ENCODE measurements at places on chromosomes 12 and 14.

DNA sequence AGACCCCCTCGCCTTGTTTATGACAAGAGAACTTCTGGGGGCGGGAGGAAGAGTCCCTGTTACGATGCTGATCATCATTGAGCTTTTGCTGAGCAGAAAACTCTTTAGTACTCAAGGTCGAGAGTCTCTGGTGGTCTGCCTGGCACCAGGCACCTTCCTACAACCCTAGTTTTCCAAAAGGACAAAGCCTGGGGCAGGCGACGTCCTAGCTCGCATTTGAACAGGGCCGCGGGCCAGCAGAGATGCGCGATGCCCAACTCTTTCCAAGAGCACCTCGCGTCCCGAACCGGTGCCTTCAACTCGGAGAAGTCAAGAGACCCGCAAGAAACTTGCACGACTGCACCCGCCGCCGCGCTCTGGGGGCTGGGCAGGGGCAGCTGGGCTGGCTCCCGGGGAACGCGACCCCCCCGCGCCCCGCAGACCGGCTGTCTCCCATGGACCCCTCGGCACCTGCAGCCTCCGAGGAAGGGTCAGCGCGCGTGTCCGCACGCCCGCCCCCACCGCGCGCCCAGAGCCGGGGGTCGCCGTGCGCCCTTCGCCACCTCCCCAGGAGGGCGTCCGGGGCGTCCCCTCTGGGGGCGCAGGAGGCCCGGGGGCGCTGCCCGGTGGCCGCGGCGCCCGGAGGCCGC is 377 bp upstream of the BCL7A start:
- no peak for DNase-seq

GRCh38 chr12:114976372-114976771 is 292.4 kb upstream of the TBX3 start:
- no peak for DNase-seq

GRCh38 chr12:127162902-127163301 is 1104.1 kb upstream of the TMEM132C start:
- no peak for DNase-seq

- DNase-seq = no peak
Measured at GRCh38 chr14:67268426-67269150, 27.4 kb downstream of the PALS1 start.

DNA sequence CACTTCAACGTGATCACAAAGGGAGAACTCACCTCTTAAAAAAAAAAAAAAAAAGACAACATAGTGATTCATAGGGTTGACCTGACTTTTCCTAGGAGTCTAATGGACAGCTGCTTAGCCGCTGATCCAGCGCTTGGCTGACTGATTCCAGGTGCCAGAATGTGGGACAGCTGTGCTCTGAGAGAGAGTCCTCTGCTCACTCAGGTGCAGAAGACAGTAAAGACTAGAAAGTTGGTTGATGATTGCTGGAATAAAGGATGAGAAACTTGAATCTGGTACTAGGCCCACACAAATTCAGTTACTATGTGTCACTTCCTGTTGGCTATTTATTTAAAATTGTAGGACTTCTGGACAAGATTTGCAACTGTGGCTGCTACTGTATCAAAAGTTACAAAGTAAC is 229.4 kb downstream of the CHST11 start:
- DNase-seq = no peak

- no peak for DNase-seq
Measured at GRCh38 chr12:47156167-47156736, 76.5 kb upstream of the AMIGO2 start.

DNA sequence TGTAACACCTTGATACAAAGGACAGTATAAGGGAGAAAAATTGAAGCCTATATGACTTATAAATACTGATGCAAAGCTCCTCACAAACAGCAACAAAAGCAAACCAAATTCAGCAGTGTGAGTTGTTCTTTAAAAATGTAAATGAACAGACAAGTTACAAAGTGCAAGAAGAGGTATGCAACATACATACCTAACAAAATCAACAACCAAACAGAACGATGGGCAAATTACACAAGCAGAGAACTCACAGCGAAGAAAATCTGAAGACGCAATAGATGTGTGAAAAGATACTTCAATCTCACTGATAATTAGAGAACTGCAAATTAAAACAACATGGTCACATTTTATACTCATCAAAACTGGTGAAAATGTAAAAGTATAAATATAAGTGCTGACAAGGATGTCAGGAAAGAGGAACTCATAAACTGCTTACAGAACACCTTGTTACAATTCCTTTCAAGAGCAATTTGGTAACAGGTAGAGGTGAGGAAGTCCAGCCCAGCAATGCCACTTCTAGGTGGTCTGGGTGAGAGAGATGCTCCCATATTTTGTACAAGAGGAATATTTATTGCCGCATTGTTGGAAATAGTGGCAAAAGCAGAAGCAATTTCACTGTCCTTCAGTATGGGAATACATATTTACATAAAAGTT is 47.3 kb downstream of the CORO1C start:
- DNase-seq = no peak

DNA sequence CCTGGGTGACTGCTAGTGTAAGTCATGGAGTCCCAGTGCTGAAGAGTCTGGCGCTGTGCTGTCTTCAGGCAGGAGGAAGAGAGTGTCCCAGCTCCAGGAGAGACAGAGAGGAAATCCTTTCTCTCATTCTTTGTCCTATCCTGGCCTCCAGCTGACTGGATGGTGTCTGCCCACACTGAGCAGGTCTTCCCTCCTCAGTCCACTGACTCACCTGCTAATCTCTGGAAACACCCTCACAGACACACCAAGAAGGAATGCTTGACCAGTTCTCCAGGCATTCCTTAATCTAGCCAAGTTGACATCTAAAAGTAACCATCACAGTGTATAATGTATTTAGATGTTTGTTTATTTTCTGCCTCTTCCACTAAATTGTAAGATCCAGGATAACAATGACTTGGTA is 53.9 kb downstream of the EMP1 start:
- no peak for DNase-seq

- no peak for DNase-seq
Measured at GRCh38 chr12:98127336-98127679, 388.1 kb upstream of the TMPO start.

- no peak for DNase-seq
Measured at GRCh38 chr12:3999904-4000303, 126.7 kb upstream of the PARP11 start.

All from T follicular helper cell (primary cell).